ENCODE measurements at places on chromosomes 2 and 18.

DNA sequence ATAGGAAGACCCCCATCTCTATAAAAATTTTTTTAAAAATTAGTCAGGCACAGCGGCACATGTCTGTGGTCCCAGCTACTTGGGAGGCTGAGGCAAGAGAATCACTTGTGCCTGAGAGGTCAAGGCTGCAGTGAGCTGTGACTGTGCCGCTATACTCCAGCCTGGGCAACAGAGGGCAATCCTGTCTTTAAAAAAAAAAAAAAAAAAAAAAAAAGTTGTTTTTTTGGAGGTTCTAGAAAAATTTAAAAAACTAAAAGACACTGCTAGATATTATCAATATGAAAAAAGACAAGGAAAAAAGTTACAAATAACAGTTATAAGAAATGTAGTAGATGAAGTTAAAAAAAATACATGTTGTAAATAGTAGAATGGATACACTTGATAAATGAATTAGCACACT, 56.1 kb upstream of the C2orf15 start:
- DNase-seq: peak; percentile 59

DNA sequence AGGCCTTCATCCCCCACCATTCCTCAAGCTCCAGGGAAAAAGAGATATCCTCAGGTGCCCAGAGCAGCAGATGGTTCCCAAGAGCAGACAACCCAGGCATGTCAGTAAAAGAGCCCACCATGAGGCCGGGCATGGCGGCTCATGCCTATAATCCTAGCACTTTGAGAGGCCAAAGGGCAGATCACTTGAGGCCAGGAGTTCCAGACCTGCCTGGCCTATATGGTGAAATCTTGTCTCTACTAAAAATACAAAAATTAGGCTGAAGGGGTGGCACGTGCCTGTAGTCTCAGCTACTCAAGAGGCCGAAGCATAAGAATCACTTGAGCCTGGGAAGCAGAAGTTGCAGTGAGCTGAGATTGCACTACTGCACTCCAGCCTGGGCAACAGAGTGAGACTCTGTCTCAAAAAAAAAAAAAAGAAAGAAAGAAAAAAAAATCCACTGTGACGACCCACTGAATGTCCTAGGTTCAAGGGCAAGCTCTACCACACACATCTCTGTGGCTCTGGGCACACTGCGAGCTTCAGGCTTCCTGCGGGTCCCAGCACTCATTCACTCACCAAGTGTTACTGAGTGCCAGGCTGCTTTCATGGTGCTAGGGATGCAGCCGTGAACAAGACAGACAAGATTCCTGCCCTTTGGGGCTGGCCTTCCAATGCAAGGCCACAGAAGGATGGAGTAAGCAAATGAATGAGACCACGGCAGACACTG, 6.5 kb upstream of the DUSP2 start:
- DNase-seq: no peak

DNA sequence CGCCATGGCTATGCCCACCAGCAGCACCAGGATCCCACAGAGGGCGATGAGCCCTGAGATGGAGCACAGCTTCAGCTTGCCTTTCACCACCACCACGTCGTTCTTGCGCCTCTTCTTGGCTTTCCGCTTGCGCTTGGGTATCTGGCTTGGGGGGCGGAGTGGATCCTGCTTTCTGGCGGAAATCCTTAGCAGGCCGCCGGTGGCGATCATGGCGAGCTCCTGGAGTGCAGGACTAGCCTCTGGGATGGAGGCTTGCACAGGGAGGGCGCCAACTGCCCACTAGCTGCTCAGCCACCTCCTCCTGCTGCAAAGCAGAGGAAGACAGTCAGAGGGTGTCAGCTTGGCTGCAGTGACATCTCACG, 3.5 kb downstream of the TMEM200C start:
- DNase-seq: no peak

- DNase-seq: no peak
Measured at GRCh38 chr2:191291471-191291870, 46.3 kb downstream of the MYO1B start.

DNA sequence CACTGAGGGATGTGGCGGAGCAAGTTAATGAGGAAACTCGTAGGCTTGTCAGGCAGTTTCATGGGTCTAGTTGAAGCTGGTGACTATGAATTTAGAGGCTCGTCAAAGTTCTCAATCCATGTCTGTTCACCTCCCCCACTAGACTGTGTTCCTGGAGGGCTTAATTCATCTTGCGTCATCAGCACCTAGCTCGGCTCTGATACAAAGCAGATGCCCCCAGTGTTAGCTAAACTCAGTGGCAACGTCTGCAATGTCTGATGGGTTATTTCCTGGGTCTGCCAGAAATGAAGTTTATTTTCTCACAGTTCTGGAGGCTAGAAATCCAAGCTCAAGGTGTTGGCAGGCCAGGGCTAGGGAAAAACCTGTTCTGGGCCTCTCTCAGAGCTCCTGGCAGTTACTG, 140.6 kb downstream of the PID1 start:
- DNase-seq: no peak

GRCh38 chr2:47033102-47033880, 117.7 kb upstream of the MCFD2 start:
- no peak for DNase-seq

GRCh38 chr18:56200381-56200911, 437.9 kb downstream of the TXNL1 start:
- DNase-seq: no peak

DNA sequence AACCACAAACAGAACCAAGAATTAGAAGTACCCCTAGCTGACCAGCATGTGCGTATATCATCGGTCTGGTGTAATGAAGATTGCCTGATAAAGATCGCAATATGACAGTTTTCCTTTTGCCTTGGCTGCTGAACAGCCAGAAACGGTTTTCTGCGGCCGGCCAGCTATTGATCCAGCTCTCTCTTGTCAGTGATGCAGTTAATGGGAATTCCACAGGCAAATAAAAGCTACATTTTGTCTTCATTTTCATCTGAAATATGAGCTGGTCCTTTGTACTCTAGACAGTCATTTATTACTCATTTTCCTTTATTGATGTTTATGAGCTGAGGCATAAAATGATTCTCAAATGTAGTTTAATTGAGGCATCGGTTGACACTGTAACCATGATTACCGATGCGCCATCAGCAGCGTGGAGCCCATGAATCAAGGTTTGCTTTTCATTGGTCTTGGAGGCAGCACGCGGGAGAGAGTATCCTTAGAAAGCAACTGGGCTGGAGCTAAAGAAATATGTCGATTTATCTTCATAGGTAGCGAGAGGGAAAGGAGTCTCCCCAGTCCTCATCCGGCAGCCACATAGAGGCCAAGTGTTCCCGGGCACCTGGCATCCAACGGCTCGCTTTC, 535.2 kb downstream of the GALR1 start:
- DNase-seq: no peak

DNA sequence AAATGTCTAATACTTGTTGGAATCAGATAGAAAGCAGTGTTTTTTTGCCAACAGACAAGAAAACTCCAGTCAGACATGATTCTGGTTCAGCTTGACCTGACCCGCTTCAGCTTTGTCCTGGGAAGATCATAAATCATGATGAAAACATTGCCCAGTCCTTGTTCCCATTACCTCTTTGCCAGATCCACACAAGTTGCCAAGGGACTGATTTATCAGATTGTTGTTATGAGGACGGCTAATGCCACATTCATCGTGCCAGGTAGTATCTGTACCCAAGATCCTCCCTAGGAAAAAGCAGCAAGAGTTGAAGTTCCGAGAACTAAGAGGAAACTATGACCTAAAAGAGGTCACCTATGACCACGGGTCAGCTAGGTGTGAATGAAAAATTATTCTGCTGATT, 39.0 kb downstream of the SLC40A1 start:
- no peak for DNase-seq

GRCh38 chr2:138893746-138894145, 113.6 kb upstream of the NXPH2 start:
- DNase-seq: no peak

DNA sequence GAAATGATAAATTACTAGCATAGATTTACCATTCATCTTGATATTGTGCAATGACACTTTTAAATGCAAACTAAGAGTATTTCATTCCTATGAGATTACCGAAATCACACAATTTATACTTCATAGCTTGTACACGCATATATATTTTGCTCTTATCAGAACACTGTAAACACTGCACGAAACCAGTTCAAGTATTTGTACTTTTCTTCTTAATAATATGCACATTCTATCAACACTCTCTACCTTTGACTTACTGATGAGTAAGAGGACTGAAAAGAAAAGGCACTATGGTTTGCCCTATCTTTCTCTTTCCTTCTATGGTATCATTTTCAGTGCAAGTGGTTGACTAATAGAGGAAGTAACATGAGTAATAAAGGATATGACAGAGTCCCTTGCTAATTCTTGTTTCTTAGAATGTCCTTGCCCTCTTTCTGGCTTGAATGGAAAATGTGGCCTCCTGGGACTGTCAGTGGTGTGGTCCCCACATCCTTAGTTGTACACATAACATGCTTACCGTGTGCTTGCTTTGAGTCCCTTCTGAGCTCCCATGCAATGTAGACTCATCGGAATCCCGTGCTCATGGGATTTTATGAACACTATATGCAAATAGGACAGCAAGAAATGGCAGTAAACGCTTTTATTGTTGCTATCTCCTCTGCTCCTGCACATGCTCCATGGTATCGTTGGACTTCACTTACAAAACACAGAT, 363.5 kb upstream of the TNP1 start:
- DNase-seq: no peak

DNA sequence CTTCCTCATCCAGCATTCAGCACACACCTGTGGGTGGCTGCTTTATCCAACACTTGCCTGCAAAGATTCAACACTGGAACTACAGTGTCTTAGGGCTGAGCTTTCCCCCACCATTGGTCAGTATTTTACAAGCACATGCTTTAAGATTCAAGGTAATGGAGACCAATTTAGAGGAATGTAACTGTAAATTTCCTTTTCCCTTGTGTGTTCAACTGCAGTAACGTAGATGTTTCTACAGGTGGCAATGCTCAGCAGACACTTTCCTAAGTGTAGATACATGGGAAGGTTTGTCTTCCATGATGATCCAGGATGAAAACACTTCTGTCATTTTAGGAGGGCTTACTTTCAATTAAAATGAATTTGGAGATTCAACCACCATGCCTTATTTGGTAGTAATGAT, 143.6 kb upstream of the PXDN start:
- no peak for DNase-seq

DNA sequence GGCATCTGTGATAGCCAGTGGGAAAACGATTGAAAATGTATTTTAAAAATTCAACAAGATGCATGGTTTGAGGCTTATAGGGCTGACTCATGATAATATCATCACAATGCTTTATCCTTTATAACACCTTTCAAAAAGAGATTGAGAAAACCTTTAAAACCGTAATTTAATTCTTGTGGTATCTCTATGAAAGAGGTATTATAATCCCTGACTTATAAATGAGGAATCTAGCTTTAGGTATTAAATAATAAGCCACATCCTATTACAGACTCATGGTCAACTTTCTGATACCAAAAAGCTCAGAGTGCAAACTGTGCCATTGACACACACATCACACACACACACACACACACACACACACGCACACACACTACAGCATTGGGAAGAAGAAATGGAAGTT, 134.6 kb upstream of the RAB12 start:
- no peak for DNase-seq

GRCh38 chr2:179574061-179574519, 287.3 kb downstream of the ZNF385B start:
- DNase-seq: no peak

DNA sequence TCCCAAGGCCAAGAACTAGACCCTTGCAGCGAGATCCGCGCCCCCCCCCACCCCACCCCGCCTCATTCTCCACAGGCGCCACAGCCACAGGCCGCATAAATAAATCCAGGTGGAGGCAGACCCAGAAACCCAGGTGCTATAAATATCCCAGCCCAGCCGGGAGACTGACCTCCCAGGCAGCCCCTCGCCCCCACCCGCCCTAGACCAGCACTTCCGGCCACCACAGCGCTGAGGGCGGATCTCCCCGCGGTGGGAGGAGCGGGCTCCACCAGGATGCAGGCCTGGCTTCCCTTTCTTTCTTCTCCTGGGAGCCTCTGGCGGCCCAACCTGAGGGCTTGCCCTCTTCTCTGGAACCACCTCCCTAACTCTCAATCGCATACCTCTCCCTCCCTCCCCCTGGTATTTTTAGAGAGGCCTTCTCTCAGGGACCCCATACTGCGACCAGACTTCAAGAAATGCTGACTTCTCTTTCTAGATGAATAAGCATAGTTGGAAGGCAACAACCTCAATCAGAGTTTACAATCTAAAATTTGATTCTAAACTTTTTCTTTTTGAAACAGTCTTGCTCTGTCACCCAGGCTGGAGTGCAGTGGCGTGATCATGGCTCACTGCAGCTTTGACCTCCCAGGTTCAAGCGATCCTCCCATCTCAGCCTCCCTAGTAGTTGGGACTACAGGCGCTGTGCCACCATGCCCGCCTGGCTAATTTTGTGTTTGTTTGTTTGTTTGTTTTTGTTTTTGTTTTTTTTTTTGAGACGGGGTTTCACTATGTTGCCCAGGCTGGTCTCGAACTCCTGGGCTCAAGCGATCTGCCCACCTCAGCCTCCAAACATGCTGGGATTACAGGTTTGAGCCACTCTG, 55.0 kb downstream of the PKDCC start:
- no peak for DNase-seq

DNA sequence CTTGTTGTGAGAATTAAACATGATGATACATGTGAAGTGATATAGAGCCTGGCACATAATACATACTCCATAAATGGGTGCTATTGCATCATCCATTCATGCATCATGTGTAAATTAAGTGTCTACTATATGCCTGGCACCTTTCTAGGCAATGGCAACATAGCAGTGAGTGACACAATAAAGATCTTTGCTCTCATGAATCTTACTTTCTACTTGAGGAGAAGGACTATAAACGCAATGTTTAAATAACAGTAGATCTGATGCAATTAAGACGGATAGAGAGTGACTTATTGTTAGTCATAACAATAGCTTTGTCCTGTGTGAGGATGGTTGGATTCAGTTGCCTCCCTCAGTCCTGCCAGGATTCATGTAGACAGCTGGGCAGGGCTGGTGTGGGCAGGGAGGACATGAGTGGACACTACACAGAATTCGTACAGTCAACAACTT, 88.4 kb upstream of the NPAS2 start:
- DNase-seq: no peak

DNA sequence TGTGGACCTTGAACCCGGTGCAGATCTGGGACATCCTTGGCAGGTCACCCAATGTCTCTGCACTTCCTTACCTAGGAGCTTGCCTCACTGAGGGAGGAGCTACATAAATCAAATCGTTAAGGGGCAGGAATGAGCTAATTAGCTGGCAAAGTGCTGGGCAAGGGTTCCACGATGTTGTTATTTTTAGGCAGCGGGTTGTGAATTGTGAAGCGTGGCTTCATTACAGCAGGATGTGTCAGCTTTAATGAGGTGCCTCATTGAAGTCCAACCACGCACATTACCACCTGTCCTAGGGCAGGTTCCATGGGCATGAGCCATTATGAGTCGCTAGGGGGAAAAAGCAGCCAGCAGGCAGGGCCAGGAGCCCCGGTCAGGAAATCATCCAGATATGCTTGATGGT, 127.0 kb upstream of the AGAP1 start:
- no peak for DNase-seq

All from erythroblast (primary cell).